ENCODE measurements at places on chromosomes 5 and 9. TPM values are rescaled to one million over a fixed set of nuclear protein-coding genes. Genes with fewer than 3 reads are reported as not detected.

- no peak for DNase-seq
These were observed 190.7 kb downstream of the MAPKAP1 start for GRCh38 chr9:125515983-125516940.

GRCh38 chr9:75061169-75061568 lies 26.8 kb downstream of the NMRK1 start:
- DNase-seq, result no peak

DNA sequence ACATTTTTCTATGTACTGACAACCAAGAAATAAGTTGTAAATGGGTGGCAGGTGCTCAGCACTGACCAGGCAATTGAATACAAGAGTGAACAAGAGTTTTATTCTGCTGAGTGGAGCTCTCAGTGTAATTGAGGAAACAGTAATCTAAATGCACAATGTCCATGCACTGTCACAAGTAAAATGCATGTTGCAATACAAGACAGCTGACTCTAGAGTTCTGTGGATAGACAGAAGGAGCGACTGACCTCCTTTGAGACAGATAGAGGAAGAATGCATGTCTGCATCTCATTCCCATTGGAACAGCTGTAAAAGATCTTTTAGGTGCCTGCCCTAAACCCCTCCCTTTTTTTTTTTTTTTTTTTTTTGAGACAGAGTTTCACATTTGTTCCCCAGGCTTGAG lies 299.0 kb downstream of the FBXL7 start:
- DNase-seq, result no peak

DNA sequence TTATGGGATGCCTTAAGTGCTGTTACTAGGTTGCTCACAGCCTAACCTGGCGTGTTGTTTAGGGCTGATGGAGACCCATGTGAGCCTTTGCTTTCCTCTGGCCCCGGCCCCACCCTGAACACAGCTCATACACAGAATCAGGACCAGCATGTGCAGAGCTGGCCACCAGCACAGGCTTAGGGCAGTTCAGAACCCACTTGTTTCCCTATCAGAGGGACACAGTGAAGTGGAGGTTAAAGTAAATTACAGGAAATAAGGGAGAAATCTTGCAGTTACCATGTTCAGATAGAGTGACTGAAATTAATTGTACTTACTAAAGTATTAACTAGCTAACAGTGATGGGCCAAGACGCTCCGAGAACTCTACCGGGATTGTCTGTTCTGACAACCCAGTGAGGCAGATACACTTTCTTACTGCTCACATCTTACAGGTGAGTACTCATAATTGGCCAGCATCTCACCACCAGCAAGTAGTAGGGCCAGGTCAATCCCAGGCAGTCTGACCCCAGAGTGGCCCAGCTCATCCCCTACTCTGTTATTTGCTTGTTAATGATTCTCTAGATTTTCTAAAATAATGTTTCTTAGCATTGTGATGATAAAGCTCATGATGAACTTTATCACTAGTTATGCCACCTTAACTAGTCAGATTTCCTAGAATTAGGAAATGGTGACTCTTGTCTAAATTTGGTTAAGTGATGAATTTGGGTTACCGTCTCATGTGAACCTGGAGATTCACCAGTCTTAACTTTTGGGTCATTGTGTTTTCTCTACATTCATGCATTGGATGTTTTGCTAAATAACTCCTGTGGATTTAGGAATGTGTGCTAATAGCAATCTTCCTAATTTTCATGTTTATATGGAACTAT lies 15.4 kb downstream of the CCT5 start:
- no peak for DNase-seq

- no peak for DNase-seq
These were observed 501.9 kb downstream of the KDM4C start for GRCh38 chr9:7259544-7260241.

GRCh38 chr5:173693670-173694069 lies 77.2 kb upstream of the BOD1 start:
- no peak for DNase-seq

Gene MARVELD2
- 4.7 TPM for total RNA-seq
